ENCODE measurements at places on chromosomes 2 and 18.

DNA sequence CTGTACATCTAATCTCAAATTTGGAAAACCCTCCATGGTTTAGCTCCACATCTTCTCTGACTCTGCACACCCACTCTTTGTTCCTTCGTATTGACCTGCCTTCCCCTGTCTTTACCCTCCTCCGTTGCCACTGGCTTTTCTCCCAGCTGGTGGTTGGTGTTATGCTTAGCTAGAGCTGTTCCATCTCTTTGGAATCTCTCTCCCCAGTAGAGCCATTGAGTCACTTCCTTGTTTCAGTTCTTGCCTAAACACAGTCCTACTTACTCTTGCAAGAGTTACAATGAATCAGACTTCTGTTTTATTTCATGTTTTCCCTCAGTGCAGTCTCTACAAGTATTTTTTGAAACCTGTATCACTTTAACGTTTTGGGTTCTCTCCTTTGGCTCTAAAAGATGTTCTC lies 263.9 kb downstream of the LTBP1 start:
- DNase-seq, result no peak

DNA sequence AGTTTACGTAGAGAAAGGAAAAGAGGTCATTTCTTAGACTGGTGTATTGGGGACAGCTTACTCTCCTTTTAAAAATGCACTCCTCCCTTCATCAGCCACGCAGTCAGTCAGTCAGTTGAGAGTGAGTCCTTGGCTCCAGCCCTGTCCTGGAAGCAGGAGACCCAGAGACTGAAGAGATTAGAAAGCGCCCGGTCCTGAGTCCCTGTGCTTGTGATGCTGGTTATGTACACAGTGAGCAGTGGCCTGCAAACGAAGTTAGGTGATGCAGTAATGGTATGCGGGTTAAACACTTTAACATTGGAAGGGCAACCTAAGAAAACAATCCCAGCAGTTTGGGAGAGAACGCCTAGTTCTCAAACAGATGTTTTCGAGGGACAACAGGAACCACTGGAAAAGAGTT lies 6.3 kb upstream of the ASB1 start:
- no peak for DNase-seq

GRCh38 chr2:153497938-153498629 lies 19.5 kb upstream of the RPRM start:
- DNase-seq, result peak; percentile 46

DNA sequence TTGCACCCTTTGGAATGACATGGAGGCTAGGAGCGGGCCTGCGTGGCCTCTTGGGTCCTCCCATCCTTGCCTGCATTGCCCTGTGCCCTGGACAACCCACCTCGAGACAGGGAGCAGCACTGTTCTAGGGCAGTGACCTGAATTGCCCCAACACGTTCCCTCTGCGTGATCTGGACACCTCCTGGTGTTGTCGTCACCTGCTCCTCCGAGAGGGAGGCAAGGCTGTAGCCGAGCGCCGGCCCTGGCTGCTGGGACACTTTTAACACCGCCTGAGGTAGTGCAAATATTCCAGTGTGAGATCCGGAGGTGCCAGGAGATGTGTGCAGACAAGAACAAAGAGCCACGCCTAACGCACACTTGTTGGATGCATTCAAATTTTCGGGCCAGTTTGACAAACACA lies 131.5 kb downstream of the SMAD7 start:
- no peak for DNase-seq

GRCh38 chr2:26901326-26902183 lies 53.6 kb downstream of the DPYSL5 start:
- DNase-seq, result no peak

GRCh38 chr2:149383340-149383739 lies 53.0 kb downstream of the LYPD6 start:
- DNase-seq, result no peak

DNA sequence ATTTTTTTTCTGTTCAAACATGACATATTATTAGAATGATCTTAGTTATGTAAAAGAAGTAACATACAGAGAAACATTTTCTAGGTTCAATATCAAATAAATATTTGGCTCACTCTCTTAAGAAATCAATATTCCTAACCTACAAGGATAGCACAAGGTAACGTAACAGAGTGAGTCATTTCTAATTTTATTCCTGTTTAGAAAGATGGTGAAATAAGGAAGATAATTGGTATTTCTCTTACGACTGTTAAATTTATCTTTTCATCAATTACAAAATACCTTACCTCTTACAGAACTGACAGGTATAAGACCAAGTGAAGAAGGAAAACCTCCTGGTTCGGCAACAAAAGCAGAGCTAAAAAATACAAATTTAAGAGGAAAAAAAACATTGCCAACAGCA lies 45.1 kb downstream of the PRELID3A start:
- no peak for DNase-seq

GRCh38 chr2:177767768-177768167 lies 304.8 kb downstream of the PDE11A start:
- DNase-seq, result no peak

GRCh38 chr2:227872676-227873075 lies 1.2 kb downstream of the DAW1 start:
- DNase-seq, result no peak

GRCh38 chr2:54767921-54768320 lies 44.5 kb downstream of the EML6 start:
- DNase-seq, result no peak

DNA sequence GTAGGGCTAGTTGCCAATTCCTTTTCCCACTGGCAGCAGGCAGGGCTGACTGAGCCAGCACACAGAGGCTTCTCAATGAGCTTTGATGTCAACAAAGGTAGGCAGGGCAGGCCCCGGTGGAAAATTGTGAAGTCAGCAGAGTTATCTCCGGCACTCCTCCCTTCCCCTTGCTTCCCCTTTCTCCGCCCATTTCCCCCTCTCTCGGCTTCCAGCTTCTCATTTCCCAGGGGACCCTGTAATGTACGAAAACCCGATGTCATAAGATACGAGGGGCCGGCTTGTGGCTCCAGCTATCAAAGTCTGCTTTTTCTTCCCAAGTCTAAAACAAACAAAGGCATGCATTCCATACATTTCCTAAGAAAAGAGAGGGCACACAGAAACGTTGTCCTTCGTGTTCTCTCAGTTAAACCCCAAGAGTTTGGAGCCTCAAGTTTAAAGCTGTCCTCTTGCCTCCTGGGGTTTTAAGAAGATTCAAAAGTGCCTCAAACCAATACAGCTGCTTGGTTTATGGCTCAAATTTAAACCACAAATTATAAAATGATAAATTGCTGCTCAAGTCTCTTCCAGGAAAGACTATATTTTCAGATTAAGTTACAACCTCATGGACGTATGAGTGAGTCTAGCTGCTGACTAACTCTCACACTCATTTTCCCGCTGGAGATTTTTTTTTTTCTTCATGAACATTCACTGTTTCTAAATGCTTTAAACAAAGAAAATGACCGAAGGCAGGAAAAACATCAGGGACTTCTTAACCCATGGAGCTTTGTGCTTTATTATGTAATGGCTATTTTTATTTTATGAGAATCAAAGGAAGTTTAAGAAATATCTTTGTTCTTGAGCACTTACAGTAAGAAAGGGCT lies 27.2 kb upstream of the EML4 start:
- peak; percentile 89 for DNase-seq

GRCh38 chr18:9755615-9756014 lies 47.5 kb downstream of the RAB31 start:
- no peak for DNase-seq

DNA sequence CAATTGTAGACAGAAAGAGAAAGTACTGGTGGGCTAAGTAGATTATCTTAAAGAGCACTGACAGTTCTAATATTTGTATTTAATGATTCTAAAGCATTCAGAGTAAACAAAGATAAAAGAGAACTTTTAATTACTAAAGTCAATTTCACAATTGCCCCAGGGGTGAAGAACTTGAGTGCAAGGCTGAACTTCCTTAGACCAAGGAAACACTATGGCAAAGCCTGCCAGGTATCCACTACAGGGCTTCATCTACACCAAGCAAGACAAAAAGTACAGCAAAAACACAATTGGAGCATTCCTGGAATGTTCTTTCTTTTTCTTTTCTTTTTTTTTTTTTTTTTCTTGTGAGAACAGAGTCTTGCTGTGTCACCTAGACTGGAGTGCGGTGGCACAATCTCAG lies 46.9 kb upstream of the NDUFV2 start:
- no peak for DNase-seq

GRCh38 chr2:57906152-57906732 lies 140.4 kb upstream of the VRK2 start:
- DNase-seq, result peak; percentile 61

DNA sequence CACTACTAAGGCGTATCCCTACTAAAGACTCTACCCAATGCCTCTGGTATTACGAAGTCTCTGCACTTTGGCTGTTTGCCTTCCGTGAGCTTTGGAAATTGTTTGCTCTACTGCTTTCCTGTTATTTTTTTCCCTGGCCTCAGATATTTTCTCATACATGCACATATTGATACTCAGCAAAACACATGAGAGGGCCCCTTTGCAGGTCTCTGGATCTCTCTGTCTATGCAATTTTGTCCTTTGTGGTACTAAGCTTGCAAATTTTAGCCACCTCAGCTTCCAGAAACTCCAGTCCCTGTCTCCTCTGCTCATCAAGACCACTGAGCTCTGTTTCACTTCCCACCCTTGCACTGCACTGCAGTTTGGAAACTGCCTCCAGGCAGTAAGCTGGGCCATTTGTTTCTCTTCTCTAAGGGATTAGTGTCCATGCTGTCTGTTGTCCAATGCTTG lies 46.6 kb downstream of the TAF1B start:
- DNase-seq, result no peak

DNA sequence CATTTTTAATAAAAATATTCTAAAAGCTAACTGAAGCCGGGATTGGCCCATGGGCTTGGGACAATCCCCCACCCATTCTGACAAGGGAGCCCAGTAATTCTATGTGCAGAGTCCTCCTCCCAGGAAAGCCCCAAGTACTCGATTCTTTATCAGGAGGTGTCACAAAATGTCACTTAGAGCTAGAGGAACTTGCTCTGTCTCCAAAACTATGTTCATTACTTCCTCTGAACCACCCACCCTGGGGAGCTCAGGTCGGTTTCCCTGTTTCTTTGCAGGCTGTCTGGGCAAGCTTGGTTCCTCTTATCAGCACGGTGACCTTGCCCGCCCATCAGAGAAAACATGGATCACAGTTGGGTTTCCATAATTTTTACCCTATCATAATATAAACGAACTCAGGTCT lies 430.6 kb upstream of the ID2 start:
- DNase-seq, result no peak

- no peak for DNase-seq
Observed at GRCh38 chr2:72220170-72220569, 72.5 kb upstream of the CYP26B1 start.

GRCh38 chr2:135186054-135186453 lies 134.0 kb downstream of the RAB3GAP1 start:
- DNase-seq, result no peak

DNA sequence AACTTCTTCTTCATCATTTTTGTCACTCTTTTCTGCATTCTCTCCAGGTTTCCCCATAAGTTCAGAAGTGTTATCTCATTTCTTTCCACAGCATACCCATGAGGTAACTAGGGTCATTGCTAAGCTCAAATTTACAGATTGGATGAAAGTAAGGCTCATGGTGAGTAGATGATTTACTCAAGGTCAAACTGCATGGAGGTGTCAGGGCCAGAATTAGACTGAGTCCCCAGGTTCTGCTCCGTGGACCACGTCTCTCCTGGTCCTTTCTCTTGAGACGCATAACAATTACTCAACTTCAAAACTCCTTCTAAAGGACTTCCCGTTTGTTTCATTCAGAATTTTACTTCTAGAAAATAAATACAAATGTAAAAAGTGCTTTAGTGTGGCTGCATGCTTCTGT lies 43.4 kb downstream of the SMIM21 start:
- DNase-seq, result no peak

GRCh38 chr2:189505492-189505891 lies 64.2 kb downstream of the WDR75 start:
- no peak for DNase-seq

DNA sequence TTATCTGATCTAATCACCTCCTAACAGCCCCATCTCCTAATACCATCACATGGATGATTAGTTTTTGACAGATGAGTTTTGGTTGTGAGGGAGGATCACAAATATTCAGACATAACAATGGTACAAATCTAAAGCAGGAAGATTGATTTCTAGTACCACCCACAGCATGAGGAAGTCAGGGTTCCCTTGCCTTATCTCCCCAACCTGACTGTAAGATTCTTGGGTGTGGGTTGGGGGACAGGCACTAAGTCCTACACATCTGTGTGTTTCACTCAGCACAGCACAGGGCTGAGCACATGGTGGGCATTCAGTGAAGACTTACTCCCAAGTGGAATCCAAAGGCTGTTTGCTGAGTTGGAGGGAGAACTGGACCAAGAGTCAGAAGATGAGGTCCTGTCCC lies 93.8 kb upstream of the CXCR4 start:
- DNase-seq, result no peak

DNA sequence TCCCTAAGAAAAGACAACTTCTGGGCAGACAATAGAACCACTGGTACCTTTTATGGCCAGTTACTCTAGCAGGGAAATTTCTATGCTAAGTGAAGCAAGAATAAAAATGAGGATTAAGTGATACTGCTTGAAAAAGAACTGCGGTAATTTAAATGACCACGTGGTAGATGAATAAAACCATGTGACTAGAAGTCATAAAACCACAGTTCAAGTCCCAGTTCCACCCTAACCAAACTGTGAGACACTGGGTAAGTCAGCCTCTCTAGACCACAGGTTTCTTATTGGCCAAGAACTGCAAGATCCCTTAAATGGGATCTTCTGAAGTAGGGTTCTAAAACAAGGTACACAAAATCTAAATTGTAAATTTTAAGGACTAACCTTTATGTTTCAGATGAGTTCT lies 12.7 kb downstream of the TMEM237 start:
- no peak for DNase-seq

Measured in NCI-H510A treated with DMSO at 0.1 percent for 48 hours (cell line).